ENCODE measurements at places on chromosomes 16 and 17. TPM values are rescaled to one million over a fixed set of nuclear protein-coding genes. Genes with fewer than 3 reads are reported as not detected.

The HSPB9 gene
- not detected for total RNA-seq

The KRT33B gene
- not detected for total RNA-seq

The DPEP1 gene
- total RNA-seq: 0.34 TPM

The TPSAB1 gene
- total RNA-seq: not detected

The SPECC1 gene
- 11.6 TPM for total RNA-seq

Measured in bronchus fibroblast of lung (primary cell).